ENCODE measurements at places on chromosomes 6 and 20.
A peak's percentile ranks its signal among the peaks of the same experiment; 100 is the strongest.

- DNase-seq: peak; percentile 50
Observed at GRCh38 chr6:88359530-88360202, 193.5 kb upstream of the CNR1 start.

DNA sequence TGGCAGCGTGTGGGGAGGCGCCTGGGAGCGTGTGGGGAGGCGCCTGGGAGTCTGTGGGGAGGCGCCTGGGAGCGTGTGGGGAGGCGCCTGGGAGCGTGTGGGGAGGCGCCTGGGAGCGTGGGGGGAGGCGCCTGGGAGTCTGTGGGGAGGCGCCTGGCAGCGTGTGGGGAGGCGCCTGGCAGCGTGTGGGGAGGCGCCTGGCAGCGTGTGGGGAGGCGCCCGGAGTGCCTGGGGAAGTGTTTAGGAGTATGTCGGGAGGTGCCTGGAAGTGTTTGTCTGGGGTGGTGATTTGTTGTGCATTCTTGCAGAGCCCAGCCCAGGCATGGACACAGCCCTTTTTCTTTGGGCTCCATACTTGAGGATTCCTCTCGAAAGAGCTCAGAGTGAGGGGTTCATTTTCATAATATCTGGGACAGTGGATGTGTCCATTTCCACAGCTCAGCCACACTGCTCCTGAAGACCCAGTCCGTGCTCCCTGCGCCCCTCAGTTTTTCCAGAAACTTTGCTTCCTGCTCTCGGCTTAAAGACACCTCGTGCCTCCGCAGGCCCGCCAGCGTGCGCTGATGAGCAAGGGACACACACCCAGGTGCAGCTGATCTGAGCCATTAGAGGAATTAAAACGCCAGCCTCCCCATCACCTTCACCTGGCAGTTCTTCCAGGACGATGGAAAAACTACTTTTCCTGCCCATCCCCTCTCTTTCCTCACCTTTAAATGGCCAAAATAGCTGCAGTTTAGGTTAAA is 172.2 kb upstream of the THBS2 start:
- no peak for DNase-seq

DNA sequence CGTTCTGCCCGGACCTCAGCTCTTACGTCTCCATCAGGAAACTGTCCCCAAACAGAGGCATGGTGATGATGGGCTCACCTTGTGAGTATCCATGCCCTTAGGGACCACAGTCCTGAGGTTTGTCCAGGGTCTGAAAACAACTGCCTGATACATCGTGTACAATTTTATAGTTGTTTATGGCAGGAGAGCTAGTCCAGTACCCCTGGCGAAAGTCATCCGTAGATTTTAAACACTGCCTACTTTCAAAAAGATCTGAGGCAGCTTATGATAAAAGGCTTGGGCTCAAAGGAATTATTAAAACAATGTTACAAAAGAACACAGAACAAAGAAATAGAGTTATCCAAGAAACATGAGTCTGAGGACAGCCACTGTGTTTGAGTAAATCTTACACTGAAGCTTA is 14.0 kb downstream of the NTSR1 start:
- DNase-seq: no peak

DNA sequence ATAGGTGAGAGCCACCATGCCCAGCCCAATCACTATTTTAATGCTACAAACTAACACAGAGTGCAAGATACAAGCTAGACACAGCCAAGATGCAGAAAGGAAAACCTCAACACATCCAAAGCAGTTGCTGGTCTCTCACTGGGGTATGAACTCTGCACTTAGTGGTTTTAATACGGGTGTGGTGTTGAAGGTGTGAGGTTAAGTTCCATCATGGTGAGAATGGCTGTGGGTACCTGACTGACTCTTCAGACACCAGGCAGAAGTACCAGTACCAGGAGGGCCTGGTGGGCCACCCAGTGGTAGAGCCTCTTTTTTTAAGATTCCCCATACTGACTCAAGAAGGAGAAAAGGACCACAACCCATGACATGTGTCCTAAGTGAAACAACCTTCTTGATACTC is 13.0 kb downstream of the GNAS-AS1 start:
- no peak for DNase-seq

GRCh38 chr6:125811259-125811658 is 20.5 kb downstream of the NCOA7 start:
- DNase-seq: no peak

DNA sequence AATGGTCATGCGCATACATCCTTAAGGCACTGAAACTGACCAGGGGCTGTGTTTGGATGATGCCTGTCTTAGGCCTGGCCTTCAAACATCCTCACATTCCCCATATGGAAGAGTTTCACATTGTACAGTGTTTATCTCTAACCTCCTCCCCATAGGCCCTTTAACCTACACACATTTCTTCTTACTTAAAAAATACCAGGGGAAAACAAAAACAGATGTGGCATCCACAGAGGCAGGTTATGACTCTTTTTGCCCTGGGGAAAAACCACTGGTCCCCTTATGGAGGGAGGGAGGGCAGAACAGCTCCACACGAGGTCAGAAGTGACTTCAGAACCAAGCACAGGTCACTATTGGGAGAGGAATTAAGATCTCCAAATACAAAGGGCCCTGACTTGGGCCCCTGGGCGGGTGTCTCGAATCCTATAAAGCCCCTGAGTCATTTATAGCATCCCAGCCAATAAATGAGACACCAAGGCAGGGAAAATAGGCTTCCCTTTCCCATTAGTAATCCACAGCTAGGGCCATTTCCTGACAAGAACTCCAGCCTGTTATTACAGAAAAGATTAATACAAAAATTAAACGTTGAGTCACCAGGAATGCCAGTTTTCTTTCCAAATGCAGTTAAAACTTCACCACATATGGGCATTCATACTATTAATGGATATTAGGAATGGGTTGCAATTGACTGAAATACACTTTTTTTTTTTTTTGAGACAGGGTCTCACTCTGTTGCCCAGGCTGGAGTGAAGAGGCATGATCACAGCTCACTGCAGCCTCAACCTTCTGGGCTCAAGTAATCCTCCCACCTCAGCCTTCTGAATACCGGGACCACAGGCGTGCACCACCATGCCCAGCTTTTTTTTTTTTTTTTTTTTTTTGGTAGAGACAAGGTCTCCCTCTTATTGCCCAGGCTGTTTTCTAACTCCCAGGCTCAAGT is 107.2 kb downstream of the ATP9A start:
- peak; percentile 97 for DNase-seq

DNA sequence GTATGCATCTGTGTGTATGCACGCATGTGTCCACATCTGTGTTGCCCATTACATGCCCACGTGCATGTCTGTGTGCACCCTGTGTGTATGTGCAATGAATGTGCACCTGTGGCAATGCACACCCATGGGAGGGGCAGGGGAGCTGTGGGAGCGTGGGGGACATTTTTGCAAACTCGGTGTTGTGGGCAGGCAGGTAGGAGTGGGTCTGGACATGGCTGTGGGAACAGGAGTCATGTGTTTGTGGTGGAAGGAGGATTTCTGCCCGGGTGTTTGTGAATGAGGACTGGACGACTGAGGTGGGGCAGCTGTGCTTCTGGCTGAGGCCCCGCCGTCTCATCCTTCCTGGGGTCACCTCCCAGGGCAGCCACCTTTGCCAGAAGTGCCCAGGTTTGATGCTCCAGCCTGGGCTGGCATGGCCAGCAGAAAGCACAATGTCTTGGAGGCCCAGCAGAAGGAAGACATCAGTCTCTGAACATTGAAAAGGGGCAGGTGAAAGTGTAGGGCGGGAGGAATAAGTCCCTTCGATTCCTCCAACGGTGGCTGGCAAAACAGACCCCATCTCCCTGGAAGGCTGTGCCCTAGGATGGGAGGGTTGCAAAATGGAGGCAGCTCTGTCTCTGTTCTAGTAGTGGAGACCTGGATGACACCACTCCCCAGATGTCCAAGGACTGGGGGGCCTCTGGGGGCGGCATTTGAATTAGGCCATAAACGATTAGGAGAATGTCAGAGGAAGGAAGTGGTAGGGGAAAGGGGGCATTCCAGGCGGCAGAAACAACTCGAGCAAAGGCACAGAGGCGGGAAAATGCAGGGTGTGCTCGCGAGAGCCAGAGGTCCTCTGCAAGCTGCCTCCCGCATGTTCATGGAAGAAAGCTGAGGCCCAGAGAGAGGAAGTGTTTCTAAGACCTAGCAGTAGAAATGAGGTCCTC is 19.1 kb upstream of the ARMC12 start:
- DNase-seq: no peak

DNA sequence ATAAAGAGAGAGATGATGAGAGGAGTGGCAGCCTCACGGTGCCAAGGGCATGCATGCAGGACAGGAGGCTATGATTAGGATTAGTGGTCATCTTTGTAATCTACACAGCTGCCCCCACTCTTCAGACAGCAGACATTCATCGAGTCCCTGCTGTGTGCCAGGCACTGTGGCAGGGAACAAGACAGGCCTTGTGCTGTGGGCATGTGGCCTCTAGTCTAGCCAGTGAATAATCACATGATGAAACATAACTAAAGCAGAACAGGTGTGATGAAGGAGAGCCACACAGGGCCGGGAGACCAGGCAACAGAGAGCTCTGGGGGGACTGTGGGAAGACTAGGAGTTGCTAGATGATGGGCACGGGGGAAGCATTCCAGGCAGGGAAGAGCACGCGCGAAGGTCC is 22.2 kb downstream of the TOX2 start:
- no peak for DNase-seq

- DNase-seq: no peak
Observed at GRCh38 chr6:23870496-23870895, 255.5 kb upstream of the NRSN1 start.

- no peak for DNase-seq
Observed at GRCh38 chr20:10591946-10592521, 81.8 kb downstream of the JAG1 start.

DNA sequence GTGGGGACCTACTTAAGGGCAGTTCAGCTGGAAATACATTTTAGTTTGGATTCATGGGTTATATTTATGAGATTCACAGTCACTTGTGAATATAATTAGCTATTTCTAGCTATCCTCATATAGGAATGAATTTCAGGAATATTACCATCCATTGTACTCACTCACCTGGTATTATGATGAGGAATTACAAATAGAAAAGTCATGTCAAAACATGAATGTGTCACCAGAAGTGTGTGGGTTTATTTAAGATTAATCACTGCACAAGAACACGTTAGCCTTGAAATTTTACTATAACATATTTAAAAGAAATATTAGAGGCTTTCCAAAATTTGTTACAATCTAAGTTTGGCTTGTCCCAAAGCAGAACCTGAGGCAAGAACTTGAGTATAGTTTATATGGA is 510.5 kb downstream of the PHF3 start:
- DNase-seq: no peak

DNA sequence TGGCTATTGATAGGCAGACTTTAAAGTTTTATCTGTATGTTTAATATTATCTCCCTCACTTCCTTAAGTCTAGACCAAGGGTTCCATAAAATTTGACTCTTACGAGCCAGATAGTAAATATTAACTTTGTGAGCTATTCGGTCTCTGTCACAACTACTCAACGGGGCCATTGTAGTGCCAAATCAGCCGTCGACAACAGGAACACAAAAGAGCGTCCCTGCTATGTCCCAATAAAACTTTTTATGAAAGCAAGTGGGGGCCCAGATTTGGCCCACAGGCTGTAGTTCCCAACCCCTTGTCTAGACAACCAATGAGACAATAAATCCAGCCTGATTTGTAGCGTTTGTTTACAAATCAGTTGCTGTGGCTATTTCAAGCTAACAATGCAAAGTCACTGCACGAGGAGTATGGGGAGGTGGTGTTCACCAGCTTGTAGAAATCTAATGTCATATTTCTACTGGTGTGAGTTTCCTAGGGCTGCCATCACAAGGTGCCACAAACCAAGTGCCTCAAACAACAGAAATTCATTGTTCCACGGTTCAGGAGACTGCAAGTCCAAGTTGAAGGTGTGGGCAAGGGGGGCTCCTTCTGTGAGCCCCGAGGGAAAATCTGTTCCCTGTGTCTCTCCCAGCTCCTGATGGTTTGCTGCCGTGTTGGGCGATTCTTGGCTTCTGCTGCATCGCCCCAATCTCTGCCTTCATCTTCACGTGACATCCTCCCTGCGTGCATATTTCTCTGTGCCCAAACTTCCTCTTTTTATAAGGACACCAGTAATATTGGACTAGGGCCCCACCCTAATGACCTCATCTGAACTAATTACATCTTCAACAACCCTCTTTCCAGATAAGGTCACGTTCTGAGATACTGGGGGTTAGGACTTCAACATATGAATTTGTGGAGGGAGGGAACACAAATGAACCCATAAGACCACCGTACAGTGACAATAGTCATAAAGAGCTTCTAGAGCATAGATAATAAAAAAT is 356.0 kb upstream of the JARID2 start:
- no peak for DNase-seq

- DNase-seq: no peak
Observed at GRCh38 chr6:3261518-3261820, 2.7 kb downstream of the PSMG4 start.

DNA sequence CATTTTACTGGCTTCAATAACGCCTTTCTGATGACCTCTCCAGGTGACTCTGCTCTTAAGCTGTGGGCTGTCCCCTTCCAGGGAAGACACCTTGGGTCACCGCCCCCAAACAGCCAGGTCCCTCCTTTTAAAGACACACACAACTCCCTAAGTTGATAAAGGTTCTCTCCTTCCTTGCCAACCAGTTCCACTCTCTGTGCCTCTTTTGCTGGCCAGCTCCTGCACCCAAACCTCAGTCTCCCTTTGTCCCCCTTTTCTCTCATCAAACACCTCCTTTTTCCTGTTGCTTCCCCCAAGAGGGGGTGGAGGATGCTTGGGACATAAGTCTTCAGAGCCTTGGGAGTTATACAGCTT is 1.0 kb downstream of the NCOA6 start:
- DNase-seq: peak; percentile 44

GRCh38 chr6:144617191-144617590 is 332.1 kb downstream of the UTRN start:
- DNase-seq: no peak

- DNase-seq: peak; percentile 89
Observed at GRCh38 chr6:37115236-37115895, 54.6 kb upstream of the PIM1 start.

DNA sequence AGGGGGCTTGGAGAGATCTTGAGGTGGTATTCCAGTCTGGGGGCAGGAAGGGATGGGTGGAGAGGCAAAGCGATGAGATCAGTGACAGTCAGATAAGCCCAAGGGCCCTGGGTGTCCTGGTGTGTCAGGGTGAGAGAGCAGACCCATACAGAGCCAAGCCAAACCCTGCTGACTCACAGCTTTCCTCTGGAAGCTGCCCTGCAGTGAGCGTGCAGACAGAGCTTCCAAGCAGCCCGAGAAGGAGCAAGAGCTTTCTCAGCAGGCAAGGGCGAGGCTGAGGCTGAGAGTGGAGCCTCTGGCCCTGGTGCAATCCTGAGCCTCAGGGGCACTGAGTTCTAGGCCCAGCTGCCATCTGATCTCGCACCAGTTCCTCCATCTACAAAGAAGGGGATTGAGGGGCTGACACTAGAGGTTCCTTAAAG is 91.1 kb upstream of the HIVEP1 start:
- DNase-seq: peak; percentile 93

GRCh38 chr6:128124713-128125112 is 223.9 kb upstream of the THEMIS start:
- DNase-seq: peak; percentile 50

GRCh38 chr20:34011275-34011674 is 17.6 kb downstream of the RALY start:
- DNase-seq: no peak
